NCI-H146 (cell line): ENCODE measurements at places on chromosomes 1 and 21.
A peak's percentile ranks its signal among the peaks of the same experiment; 100 is the strongest.

DNA sequence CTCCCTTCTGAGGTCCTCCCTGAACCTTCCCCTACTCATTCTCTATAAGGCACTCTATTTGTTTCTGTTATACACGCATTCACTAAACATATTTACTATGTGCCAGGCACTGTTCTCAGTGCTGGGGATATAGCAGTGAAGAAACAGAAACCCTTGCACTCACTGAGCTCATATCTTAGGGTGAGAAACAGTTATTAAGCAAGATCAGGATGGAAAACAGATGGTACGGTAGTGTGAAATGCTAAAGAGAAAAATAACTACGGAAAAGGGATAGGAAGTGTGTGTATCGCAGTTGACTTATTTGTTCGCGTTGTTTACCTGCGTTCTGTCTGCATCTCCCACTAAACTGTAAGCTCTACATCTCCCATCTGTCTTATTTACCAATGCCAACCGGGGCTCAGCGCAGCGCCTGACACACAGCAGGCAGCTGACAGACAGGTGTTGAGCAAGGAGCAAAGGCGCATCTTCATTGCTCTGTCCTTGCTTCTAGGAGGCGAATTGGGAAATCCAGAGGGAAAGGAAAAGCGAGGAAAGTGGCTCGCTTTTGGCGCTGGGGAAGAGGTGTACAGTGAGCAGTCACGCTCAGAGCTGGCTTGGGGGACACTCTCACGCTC lies 572 bp downstream of the CYB5RL start:
- DNase-seq, result peak; percentile 57

GRCh38 chr1:180728472-180729106 lies 96.8 kb downstream of the XPR1 start:
- DNase-seq, result no peak

- DNase-seq, result no peak
These were observed 2.5 kb downstream of the STK40 start for GRCh38 chr1:36383240-36383639.

DNA sequence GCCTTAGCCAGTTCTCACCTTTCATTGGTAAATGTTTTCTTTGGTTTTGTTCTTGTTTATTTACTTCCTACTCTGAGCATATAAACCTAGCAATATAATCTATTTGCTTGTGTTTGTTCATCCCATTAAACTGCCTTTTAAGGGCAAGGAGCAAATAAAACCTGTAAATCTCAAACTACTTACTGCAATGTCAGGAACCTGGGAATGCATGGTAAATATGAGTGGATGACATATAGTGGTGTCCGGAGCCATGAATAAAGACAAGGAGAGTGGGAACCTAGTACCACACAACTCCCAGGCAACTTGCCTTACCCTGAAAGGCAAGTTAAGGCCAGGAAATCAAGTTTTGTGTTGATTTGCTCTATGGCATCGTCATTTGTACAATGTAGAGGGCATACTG lies 1133.7 kb upstream of the NCAM2 start:
- DNase-seq, result no peak

GRCh38 chr1:228110556-228110955 lies 1.5 kb upstream of the MRPL55 start:
- no peak for DNase-seq

DNA sequence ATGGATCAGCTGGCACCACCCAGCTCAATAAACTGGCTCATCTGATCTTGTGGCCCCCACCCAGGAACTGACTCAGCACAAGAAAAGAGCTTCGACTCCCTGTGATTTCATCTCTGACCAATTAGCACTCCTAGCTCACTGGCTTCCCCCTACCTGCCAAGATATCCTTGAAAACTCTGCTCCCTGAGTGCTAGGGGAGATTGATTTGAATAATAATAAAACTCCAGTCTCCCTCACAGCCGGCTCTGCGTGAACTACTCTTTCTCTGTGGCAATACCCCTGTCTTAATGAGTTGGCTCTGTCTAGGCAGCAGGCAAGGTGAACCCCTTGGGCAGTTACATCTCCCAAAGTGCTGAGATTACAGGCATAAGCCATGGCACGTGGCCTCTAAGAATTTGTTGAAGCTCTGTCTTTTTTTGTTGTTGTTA lies 11.8 kb upstream of the RHBDL2 start:
- DNase-seq, result no peak
